ENCODE measurements at places on chromosomes 16 and 17.

- no peak for DNase-seq
These were observed 14.4 kb downstream of the OR1A1 start for GRCh38 chr17:3221850-3222249.

DNA sequence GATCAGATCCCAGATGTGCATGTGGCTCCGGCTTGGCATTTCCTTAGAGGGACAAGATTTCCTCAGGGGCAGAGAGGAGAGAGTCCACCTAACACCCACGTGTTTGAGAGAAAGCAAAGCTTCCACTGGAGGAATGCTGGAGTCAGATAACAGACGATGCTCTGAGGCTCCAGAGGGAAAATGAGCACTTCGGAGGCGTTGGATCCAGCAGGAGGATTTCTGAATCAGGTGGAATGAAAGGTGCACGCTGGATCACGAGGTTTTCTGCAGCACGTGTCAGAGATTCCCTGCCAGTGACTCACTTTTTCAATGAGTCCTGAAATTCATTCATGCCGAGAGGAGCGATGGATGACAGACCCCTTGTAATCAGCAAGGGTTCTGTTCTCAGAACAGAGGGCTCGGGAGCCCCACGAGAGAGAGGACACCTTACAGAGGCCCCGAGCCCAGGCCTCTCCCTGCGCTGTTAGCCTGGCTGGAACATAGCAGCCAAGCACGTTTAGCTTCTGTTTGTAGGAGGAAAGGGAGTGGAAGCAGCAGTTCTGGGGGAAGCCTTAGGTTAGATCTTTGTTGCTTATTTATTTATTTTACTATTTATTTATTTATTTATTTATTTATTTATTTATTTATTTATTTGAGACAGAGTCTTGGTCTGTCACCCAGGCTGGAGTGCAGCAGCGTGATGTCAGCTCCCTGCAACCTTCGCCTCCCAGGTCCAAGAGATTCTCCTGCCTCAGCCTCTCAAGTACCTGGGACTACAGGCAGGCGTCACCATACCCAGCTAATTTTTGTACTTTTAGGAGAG is 49.3 kb upstream of the JPH3 start:
- DNase-seq, result no peak

DNA sequence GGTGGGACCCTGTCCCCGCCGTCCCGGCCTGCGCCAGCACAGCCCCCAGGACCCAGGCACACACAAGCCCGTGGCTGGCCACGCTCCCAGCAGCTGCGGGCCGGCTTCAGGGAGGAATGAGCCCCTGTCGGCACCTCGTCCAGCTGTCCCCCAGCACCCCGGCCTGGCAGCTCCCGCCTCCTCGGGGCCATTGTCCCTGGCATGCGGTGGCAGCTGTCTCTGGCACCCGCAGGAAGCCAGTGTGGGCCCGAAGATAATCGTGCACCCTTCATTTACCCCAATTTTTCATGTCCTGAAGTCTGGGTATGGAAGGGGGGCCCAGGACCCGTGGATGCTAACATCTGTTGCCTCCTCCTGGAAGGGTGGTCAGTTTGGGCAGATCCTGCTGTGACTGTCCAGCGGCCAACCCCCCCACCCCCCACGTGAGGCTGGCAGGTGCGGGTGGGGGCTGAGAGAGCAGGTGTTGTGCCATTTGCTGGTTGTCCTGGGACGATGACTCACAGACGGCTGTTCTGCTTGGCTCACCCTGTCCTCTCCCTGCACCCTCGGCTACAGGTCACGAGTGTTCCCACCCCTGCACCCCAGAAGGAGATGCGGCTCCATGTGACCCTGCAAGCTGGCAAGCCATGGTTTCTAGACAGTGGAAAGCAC is 4.0 kb upstream of the LMF1 start:
- no peak for DNase-seq

GRCh38 chr17:28221751-28222414 is 97.1 kb upstream of the TMEM97 start:
- DNase-seq, result no peak

DNA sequence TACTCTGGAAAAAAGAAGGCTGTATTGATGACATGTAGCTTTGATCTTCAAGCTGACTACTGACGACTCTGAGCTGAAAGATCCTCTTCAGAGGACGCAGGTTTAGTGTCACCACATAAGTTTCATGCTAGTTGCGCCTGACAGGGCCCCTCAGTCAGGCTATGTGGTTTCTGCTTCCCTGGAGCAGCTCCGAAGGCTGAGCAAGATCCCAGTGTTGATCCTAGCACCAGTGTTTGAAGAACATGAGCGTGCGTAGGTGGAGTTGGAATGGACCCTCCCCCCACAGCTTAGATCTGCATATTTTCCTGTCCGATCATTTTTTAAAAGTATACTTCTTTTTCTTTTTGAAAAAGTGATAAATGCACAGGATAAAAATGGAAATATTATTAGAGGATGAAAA is 17.3 kb downstream of the BANP start:
- no peak for DNase-seq

DNA sequence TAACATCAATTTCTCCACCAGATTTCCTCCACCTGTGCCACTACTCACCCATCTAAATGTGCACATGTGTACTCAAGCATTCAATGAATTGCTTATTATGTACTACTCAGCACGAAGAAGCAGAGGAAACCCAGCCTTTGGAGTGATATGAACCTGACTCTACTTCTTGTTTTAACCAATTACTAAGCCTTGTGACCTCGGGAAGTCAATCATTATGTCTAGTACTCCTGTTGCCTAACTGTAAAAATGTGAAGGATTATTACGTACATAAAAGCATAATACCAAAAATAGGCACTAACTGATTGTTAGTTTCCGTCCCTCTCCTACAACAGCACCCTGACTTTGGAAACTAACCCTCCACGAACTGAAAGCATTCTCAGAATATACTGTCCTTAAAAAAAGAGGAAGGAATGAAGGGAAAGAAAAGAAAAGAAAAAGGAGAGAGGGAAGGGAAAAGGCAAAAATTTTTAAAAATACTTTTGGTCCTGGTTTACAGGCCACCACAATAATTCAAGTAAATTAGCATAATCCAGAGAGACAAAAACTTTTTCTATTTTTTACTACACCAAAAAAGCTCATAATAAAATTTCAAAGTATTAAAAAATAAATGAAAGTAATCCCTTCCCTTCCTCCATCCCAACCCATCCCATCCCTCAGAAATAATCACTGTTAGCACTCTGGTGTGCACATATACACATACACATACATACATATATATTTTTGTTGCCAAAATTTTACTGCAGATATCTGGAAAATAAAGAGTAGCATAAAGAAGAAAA is 53.6 kb downstream of the KANSL1 start:
- no peak for DNase-seq
